PC-9 (cell line): ENCODE measurements at places on chromosomes 11 and 22.

- H3K36me3 ChIP-seq, result no peaks in the 10 kb centered on the region
- no peak overlapping the region for H3K4me3 ChIP-seq
- H3K27ac ChIP-seq, result no peak overlapping the region
- no peak for DNase-seq
- H3K4me1 ChIP-seq, result no peaks in the 10 kb centered on the region
These were observed 296.8 kb downstream of the RAB38 start for GRCh38 chr11:87878373-87878825.

GRCh38 chr11:72244060-72244360, at the start of gene PHOX2A:
Gene PHOX2A, minus strand, starts transcription at chr11:72244176. Its CDS starts 172 bp downstream, at chr11:72244004.
- H3K27ac ChIP-seq, result no peak within 1 kb of the TSS
- no peak within 1 kb of the TSS for H3K4me3 ChIP-seq
- peaks cover 31% of the 10 kb centered on the region; the same call in 1 of the 2 replicates for H3K27me3 ChIP-seq
- H3K36me3 ChIP-seq, result no peaks in the 10 kb centered on the region
- no peaks in the 10 kb centered on the region for H3K4me1 ChIP-seq

DNA sequence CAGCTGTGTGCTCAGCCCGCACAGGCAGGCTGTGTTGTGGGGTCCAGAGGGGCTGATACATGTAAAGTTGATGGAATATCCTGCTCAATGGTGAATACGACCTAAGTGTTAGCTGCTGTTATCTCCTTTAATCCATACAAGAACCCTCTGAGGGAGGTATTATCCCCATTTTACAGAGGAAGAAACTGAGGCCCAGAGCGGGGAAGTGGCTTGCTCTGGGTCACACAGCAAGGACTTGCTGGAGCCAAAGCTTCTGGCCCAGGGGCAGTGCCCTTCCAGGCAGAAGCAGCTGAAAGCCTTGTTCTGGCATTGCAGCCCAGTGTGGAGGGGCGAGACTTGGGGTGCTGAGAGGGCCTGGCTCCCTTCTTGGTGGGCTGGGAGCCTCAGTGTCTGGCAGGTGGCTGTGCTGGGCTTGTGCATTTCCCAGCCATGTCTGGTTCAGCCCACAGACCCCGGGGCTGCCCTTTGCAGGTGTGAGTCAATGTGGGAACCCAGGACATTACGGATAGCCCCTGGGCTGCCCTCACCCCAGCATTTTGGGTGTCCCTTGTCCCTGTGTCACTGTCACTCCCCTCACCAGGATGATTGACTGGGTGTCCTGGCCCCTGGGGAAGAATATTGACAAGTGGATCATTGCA, 10.4 kb downstream of the USP35 start:
- no peak overlapping the region for H3K4me3 ChIP-seq
- no peaks in the 10 kb centered on the region; the same call in 1 of the 2 replicates for H3K4me1 ChIP-seq
- H3K27me3 ChIP-seq, result no peaks in the 10 kb centered on the region
- H3K36me3 ChIP-seq, result no peaks in the 10 kb centered on the region

GRCh38 chr22:46841522-46841921, 79.1 kb downstream of the TBC1D22A start:
- H3K4me3 ChIP-seq, result no peak overlapping the region
- no peaks in the 10 kb centered on the region for H3K27me3 ChIP-seq
- H3K27ac ChIP-seq, result no peak overlapping the region
- H3K36me3 ChIP-seq, result no peaks in the 10 kb centered on the region

DNA sequence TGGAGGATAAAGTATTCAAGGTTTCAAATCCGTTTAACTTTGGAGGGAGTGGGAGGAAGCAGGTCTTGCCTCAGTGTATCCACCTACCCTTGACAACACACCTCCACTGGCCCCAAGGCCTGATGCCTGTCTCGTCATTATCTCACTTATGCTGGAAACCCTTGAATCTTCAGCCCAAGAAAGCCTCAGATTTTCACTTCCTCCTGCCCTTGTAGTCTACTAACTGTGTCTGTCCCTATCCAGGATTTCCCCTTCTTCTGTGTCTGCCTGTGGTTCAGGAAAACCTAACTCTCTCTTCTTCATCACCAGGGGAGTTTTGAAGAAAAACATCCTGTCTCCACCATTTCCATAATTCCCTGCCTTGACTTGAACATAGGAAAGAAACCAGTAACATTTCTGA, 56.1 kb downstream of the SYT9 start:
- H3K4me3 ChIP-seq, result no peak overlapping the region
- no peak overlapping the region for H3K27ac ChIP-seq
- H3K36me3 ChIP-seq, result no peaks in the 10 kb centered on the region
- no peak for DNase-seq

- H3K4me3 ChIP-seq, result peak overlapping the region; percentile 67
- H3K36me3 ChIP-seq, result no peaks in the 10 kb centered on the region
- H3K27me3 ChIP-seq, result no peaks in the 10 kb centered on the region
- DNase-seq, result peak; percentile 84
These were observed 461 bp upstream of the EED start for GRCh38 chr11:86244063-86244521.

- peaks cover 26% of the 10 kb centered on the region for H3K4me1 ChIP-seq
- no peak overlapping the region for H3K4me3 ChIP-seq
- H3K27me3 ChIP-seq, result no peaks in the 10 kb centered on the region
These were observed 54.6 kb downstream of the CHRDL2 start for GRCh38 chr11:74676596-74676995.
